ENCODE measurements at places on chromosomes 5 and 9. TPM values are rescaled to one million over a fixed set of nuclear protein-coding genes. Genes with fewer than 3 reads are reported as not detected.
A peak's percentile ranks its signal among the peaks of the same experiment; 100 is the strongest.

The CARTPT gene
- total RNA-seq: not detected

The KCNN2 gene
- not detected for total RNA-seq

- no peak for DNase-seq
These were observed 30.0 kb downstream of the TRIP13 start for GRCh38 chr5:922436-923280.

- DNase-seq: peak; percentile 66
These were observed 137.6 kb downstream of the SUSD1 start for GRCh38 chr9:112037281-112038016.

DNA sequence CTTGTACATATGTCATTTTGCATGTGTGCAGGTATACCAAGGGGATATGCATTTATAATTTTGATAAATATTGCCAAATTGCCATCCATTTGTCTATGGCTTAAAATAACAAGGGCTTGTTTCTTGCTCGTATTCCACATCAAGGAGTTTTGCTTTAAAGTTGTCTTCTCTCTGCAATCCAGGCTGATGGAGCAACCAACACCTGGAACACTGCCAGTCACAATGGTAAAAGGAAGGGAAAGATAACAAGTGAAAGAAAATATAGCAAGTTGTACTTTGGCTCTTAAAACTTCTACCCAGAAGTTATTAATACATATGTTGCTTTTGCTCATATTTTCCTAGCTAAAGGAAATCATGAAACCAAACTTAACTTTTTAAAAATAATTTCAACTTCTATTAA, 156.9 kb downstream of the UNC13B start:
- no peak for DNase-seq

DNA sequence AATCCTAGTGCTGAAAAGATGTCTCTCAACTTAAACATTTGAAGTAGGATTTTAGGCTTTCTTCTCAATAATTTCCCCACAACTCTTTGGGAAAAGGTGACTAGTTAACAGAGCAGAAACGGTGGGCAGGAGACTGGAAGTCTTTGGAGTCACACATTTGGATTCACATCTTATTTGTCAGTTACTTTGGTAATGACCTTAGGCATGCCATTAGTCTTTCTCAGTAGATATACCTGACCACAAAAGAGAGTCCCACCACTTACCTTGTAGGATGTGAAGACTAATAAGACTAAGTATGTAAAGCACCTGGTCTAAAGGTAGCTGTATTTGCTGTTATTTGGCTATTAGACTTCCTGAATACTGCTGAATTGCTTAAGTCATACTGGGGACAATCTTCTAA, 35.4 kb downstream of the DAP start:
- DNase-seq: no peak

DNA sequence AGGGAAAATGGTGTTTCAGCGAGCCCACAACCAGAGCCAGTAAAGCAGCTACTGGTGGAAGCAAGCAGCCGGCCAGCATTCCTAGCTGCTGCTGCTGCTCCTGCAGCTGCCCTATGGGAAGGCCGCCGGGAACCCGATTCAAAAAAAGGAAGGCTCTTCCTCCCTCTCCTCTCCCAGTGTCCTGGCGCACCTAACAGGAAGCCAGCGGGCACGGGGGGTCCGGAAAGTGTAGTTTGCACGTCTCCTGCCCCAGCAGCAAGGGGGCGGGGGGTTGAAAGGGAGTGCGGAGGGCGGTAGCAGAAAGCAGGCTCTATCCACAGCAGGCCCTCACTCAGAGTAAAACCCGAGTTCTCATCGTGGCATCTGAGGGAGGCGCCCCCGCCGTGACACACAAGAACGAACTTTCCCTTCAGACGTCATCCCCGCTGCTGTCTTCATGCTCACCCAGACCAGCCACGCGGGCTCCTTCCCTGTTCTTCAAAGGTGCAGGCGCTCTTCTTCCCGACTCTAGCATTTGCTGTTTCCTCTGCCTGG, 16.5 kb downstream of the GRXCR2 start:
- DNase-seq: peak; percentile 10

The SPINK6 gene
- total RNA-seq: not detected

GRCh38 chr5:171893290-171893886, 107.8 kb downstream of the SMIM23 start:
- no peak for DNase-seq

DNA sequence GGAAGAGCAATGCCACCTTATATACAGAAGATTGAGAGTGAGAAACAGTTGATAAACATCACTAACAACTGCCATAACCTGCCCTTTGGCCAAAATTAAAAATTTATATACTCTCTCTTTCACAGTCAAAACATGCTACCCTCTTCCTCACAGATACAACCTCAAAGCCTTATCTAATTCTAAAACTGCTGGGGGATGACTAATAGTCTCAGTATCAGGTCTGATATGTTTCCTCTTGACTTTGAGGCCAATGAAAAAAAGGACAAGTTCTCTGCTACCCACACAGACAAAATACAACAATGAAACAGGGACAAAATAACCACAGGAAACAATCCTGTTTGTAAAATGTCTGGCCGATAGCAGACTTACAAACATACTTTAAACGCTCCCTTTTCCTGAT, 485.6 kb upstream of the NUDT12 start:
- no peak for DNase-seq

DNA sequence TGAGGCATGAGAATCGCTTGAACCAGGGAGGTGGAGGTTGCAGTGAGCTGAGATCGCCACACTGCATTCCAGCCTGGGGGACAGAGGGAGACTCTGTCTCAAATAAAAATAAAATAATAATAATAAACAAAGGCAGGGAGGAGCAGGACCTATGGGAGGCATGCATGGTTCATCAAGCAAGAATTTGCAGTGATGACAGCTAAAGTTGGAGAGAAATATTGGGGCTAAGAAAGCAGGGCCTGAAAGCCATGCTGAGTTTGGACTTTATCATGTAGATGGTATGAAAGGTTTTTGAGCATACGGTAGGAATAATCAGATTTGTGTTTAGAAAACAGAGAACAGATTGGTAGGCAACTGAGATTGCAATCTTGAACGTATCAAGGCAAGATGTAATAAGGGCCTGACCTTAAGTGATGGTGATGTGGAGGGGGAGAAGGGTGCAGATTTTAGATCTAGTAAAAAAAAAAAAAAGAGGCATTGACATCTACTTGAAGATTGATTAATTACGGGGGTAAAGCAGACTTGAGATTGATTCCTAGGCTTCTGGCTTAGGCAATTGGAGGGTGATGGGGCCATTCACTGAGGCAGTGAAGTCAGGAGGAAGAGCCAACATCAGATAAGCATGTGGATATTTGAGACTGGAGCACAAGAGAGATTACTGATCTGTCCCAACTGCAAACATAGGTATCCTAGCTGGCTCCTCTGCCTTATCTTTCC, 50.7 kb downstream of the CFAP95 start:
- DNase-seq: no peak

- no peak for DNase-seq
These were observed 41.9 kb downstream of the NEK6 start for GRCh38 chr9:124299515-124300090.

- DNase-seq: no peak
These were observed 160.1 kb upstream of the SHB start for GRCh38 chr9:38229104-38229500.

The SLCO6A1 gene
- total RNA-seq: not detected

The BTNL9 gene
- total RNA-seq: 0.41 TPM

The STPG3 gene
- total RNA-seq: not detected
